ENCODE measurements at places on chromosomes 2 and 18.

GRCh38 chr2:240182476-240182875 is 42.0 kb upstream of the OTOS start:
- no peak for DNase-seq

GRCh38 chr2:109409321-109410038 is 204.3 kb downstream of the SEPTIN10 start:
- DNase-seq = peak; percentile 79

DNA sequence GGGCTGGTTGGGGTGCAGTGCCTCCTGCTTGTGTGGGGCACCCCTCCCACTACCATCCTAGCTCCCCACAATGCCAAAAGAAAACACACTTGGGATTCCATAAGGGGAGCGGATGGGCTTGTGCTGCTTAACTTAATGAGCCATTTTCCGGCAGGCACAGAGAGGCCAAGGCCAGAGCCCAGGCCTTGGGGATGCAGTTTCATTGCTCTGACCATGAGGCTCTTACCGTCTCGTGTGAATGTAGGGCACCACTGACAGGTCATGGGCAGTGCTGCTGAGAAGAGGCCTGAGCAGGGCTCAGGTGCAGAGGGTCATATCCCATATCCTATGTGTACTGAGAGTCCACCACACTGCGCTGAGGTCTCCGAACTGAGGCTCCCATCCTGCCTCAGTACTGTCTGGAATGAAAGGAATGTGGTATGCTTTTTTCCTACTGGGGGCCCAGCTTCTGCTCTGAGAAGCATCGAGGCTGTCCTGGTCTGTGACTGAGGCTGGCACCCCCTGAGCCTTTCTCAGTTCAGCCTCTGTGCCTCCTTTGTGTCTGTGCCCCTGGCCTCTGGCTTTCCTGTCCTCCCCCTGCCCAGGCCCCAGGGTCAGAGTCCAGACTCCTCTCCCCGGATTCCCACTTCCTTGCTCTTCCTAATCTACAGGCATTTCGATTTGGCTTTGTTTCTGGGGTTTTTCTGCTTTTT is 45.2 kb upstream of the MAPRE3 start:
- DNase-seq = no peak

GRCh38 chr2:46351750-46352138 is 54.5 kb downstream of the EPAS1 start:
- no peak for DNase-seq

- DNase-seq = no peak
Observed at GRCh38 chr2:119385466-119385865, 18.7 kb downstream of the DBI start.

GRCh38 chr2:3447789-3448317 is 68.4 kb downstream of the TRAPPC12 start:
- DNase-seq = no peak

DNA sequence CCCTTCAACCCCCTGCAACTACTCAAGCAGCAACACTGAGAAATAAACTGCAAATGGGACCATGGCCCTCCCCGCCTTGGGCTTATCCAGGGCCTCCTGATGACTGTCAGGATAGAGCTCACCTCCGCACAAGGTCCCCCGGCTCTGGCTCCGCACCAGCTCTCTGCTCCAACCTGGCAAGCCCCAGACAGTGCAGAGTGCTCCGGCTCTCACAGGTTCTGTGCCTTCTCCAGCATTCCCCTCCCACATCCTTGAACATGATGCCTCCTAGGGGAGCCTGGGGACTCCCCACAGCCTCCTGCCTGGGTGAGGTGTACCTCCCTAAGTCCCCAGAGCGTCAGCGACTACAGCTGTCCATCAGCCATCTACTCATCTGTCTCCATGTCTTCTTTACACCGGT is 26.7 kb upstream of the NPAS2 start:
- no peak for DNase-seq

GRCh38 chr2:136052369-136053362 is 65.3 kb downstream of the CXCR4 start:
- DNase-seq = no peak

All from erythroblast (primary cell).